Trophoblast cell (in vitro differentiated cells and primary cell): ENCODE measurements at places on chromosomes 12 and 14.

- DNase-seq = no peak
Measured at GRCh38 chr12:93274937-93275336, 102.8 kb upstream of the NUDT4 start.

DNA sequence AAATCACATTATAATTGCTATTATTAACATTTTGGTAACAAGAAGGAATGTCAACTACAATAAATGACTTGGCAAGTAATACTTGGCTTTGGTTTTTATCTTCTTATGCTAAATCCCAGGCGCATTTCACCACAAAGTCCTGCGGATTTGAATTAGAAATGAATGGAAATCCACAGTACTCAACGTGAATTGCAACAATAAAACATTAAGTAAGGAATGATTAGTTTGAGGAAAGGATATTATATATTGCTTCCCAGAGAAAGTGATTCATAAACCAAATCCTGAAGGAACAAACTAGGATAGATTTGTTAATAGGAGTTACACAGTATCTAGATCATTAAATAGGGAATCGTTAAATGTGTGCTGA, 1089.7 kb downstream of the TRHDE start:
- DNase-seq = no peak

DNA sequence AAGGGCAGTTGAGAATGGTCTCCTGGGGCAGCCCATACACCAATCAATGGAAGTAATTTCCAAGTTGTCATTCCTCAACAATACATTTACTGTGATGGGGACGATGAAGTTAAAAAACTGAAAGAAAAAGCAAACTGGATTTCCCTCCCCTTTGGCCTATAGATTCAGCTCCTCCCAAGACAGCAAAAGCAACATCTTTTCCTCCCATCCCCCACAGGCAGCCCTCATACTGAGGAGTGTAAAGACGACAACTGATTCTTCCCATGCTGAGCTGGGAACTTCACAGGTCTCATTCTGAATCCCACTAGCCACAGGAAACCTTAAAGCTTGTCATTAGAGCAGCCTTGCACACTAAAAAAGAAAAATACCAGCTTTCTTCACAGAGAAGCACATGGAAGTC, 48.5 kb downstream of the PITPNM2 start:
- no peak for DNase-seq

DNA sequence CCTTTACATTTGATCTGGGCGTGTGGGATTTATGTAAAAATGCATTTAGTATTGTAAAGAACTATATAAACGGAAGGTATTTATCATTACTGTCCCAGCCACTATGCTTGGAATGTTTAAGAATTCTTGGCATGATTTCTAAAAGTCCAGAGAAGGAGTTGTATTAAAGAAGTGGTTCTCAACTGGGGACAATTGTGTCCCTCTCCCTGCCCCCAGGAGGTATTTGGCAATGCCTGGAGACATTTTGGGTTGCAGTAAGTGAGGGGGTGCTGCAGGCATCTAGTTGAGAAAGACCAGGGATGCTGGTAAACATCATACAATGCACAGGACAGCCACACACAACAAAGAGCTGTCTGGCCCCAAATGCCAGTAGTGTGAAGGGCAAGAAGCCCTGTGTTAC, 7.2 kb downstream of the SLC38A1 start:
- DNase-seq = peak; percentile 76

DNA sequence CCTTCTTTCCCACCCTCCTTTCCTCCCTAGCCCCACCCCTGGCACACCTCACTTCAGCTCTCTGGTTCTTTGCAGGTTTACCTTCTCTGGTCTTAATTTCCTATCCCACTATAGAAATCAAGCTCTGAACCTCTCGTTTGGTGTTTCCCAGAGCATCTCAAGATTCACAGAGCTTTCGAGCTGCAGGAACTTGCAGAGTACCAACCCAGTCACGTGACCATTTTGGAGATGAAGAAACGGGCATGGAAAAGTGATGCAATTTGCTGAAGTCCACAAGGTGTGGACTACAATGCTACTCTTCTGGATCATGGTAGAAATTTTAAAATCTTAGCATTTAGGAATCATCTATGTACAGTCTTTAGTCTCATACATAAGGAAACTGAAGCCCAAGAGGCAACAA, 205.8 kb downstream of the NTF3 start:
- no peak for DNase-seq

DNA sequence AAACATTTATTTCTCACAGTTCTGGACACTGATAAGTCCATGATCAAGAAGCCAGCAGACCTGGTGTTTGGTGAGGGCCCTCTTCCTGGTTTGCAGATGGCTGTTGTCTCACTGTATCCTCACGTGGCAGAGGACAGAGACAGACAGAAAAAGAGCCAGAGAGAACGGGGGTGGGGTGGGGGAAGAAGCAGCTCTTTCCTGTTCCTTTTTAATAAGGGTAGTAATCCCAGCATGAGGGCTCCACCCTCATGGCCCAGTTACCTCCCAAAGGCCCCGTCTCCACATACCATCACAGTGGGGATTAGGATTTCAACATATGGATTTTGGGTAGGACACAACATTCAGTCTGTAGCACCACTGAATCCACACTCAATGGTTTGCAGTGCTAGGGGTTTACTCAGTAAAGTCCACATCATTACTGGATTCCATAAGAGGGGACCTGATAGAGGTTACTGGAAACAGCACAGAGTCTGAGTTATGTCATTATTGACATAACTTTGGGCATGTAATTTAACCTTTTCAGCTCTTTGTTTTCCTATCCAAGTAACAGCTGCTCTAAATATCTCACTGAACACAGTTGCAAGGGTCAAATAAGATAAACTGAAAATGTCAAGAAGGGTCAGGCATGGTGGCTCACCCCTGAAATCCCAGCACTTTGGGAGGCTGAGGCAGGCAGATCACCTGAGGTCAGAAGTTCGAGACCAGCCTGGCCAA, 53.2 kb downstream of the RPAP3 start:
- no peak for DNase-seq

DNA sequence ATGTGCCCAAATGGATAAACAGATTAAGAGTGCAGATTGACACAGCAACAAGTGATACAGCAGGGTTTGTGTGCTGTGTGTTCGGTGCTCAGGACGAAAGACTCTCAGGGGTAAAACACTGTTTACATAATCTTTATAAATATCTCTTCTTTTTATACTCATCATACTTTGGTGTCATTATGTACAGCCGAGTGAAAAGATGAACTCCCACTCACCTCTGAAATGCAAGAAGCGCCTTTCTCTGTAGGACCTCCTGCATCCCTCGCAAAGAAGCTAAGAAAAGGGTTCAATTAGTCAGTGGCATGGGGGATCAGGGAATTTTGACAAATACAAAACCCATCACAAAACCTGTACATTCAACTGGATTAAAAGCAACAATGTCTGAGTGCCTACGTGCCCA, 163.6 kb downstream of the TTC7B start:
- DNase-seq = no peak

- DNase-seq = no peak
Measured at GRCh38 chr12:106120519-106121105, 18.1 kb downstream of the NUAK1 start.
